ENCODE measurements at places on chromosomes 2 and 18. TPM values are rescaled to one million over a fixed set of nuclear protein-coding genes. Genes with fewer than 3 reads are reported as not detected.

GRCh38 chr2:224162122-224162521 is 123.0 kb upstream of the SERPINE2 start:
- no peaks in the 10 kb centered on the region for H3K27me3 ChIP-seq
- DNase-seq: no peak
- H3K27ac ChIP-seq: no peak overlapping the region

- no peak overlapping the region for H3K27ac ChIP-seq
- no peaks in the 10 kb centered on the region for H3K27me3 ChIP-seq
- no peak for DNase-seq
- no peak overlapping the region for H3K4me3 ChIP-seq
Measured at GRCh38 chr2:185638771-185639170, 99.8 kb upstream of the FSIP2 start.

- no peak for DNase-seq
- H3K36me3 ChIP-seq: no peaks in the 10 kb centered on the region
- H3K4me3 ChIP-seq: no peak overlapping the region
- H3K4me1 ChIP-seq: peaks cover 3% of the 10 kb centered on the region
- no peak overlapping the region for H3K27ac ChIP-seq
Measured at GRCh38 chr18:45761512-45762114, 37.6 kb downstream of the SLC14A1 start.

Gene CDK15
- 0.52 TPM for polyA plus RNA-seq

DNA sequence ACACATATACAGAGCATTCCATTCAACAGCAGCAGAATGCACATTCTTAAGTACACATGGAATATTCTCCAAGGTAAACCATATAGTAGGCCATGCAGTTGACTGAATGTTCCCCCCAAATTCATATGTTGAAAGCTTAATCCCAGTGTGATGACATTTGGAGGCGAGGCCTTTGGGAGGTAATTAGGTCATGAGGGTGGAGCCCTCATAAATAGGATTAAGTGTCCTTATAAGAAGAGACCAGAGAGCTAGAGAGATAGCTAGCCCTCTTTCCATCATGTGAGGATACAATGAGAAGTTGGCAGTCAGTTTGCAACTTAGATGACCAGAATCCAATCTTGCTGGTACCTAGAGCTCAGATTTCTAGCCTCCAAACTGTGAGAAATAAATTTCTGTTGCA is 27.6 kb downstream of the TMEM185B start:
- DNase-seq: no peak
- no peak overlapping the region for H3K27ac ChIP-seq
- H3K4me1 ChIP-seq: no peaks in the 10 kb centered on the region
- no peaks in the 10 kb centered on the region for H3K27me3 ChIP-seq
- H3K36me3 ChIP-seq: no peaks in the 10 kb centered on the region

DNA sequence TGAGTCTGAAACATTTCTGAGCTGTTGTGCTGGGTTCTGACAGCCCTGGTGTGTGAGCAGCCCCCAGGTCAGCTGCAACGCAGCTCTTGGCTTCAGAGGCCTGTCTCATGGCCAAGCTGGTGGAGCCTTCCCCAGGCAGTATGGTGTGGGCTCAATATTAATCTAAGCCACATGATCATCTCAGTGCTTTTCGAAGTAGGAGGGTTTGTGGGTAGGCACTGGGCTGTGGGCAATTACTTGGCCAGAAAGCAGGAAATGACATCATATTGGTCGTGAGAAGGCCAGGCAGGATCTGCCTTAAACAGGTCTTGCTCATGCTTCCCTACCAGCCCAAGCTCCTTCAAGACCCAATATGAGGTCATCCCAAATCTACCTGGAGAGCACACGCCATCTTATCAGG is 26.9 kb downstream of the LOXHD1 start:
- H3K36me3 ChIP-seq: no peaks in the 10 kb centered on the region
- H3K27me3 ChIP-seq: no peaks in the 10 kb centered on the region

Gene ADD2
- under 0.01 TPM for polyA plus RNA-seq

Gene TMEM169
- 1.1 TPM for polyA plus RNA-seq

DNA sequence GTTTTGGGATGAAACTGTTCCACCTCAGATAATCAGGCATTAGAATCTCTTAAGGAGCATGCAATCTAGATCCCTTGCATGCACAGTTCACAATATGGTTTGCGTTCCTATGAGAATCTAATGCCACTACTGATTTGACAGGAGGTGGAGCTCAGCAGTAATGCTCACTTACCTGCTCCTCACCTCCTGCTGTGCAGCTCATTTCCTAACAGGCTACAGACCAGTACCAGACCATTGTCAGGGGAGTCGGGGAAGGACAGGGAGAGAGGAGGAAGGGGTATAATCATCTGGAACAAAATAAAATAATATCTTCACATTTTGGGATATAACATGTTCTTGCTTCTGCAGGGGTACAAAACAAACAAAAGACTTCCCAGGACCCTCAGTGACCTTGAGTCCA is 532.0 kb upstream of the FSHR start:
- H3K27ac ChIP-seq: no peak overlapping the region
- no peaks in the 10 kb centered on the region for H3K4me1 ChIP-seq
- no peak overlapping the region for H3K4me3 ChIP-seq
- no peaks in the 10 kb centered on the region for H3K36me3 ChIP-seq

DNA sequence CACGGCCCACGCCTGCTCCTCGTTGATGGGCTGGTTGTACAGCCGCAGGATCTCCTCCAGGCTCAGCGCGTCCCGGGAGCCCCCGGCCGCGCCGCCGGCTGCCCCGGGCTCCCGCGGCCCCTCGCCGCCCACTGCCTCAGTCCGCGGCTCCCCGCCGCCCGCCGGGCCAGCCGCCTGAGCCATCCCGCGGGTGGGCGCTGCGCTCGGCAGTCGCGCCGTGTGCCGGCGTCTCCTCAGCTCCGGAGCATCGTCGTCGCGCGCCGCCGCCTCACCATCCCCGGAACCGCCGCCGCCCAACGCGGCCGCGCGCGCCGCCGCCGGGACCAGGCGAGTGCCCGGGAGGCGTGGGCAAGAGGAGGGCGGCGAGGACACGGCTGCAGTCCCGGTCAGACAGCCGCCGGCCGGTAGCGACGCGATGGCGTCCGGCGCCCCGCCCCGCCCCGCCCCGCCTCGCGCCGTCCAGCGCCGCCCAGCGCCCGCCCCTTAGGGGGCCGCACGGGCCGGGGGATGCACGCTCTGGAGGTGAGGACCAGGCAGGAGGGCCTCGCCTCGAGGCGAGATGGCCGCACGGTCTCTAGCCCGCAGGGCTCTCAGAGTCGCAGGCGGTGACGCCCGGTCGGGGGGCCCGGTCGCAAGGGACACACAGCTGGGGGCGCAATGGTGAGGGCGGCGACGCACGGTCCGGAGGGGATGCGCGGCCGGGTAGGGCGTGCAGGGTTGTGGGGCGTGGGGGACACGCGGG is at the start of gene SPIRE1:
SPIRE1 (minus strand) TSS at position 424 of the 742 bp plus-strand sequence; CDS start at position 183, 241 bp downstream.
- peak within 1 kb of the TSS; percentile 62 for H3K27ac ChIP-seq
- H3K27me3 ChIP-seq: no peaks in the 10 kb centered on the region
- DNase-seq: peak; percentile 76
- no peaks in the 10 kb centered on the region for H3K36me3 ChIP-seq
- peak within 1 kb of the TSS; percentile 50 for H3K4me3 ChIP-seq
- H3K4me1 ChIP-seq: no peaks in the 10 kb centered on the region

Gene RNF181
- 171 TPM for polyA plus RNA-seq

- no peak overlapping the region for H3K4me3 ChIP-seq
- no peaks in the 10 kb centered on the region for H3K36me3 ChIP-seq
- H3K27me3 ChIP-seq: no peaks in the 10 kb centered on the region
- peak; percentile 73 for DNase-seq
- no peak overlapping the region for H3K27ac ChIP-seq
- H3K4me1 ChIP-seq: no peaks in the 10 kb centered on the region
Measured at GRCh38 chr18:80157708-80158343, 48.8 kb downstream of the ADNP2 start.

GRCh38 chr2:239189711-239190131 is 211.1 kb downstream of the HDAC4 start:
- no peak overlapping the region for H3K4me3 ChIP-seq
- no peak for DNase-seq
- no peaks in the 10 kb centered on the region for H3K36me3 ChIP-seq
- no peak overlapping the region for H3K27ac ChIP-seq
- no peaks in the 10 kb centered on the region for H3K27me3 ChIP-seq
- H3K4me1 ChIP-seq: no peaks in the 10 kb centered on the region

DNA sequence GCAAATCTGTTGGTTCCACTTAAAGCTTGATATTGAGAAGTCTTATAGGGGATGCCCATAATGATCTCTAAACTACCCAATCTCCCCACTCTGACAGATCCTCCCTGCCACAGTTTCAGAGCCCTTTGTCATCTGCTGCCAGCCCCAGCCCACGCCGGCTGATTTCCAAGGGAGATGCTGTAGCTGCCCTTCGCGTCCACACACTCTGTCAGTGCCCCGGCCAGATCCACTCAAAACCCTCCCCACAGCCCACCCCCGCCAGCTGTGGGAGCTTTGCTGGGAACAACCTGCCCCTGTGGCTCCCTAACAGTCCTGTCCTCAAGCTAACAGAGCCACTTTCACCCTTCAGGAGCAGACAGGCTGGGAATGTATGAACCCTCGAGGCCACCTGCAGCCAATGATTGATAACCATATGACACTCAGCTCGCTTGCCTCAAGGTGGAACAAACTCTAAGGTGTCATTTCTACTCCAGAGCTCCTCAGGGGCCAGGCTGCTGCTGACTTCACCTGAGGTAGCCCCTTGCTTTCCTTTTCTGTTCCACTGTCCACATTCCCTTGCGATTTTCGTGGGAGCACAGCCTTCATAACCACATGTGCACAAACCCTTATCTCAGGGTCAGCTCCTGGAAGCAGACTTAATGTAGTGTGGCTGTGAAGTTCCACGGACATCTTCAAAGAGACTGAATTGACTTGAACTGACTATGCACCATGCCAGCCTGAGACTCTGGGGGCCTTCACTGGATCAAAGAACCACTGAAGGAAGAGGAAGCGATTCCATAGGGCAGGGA is 92.6 kb upstream of the LGALSL start:
- peaks cover 12% of the 10 kb centered on the region for H3K4me1 ChIP-seq
- H3K27me3 ChIP-seq: no peaks in the 10 kb centered on the region
- no peaks in the 10 kb centered on the region for H3K36me3 ChIP-seq
- no peak overlapping the region for H3K27ac ChIP-seq

DNA sequence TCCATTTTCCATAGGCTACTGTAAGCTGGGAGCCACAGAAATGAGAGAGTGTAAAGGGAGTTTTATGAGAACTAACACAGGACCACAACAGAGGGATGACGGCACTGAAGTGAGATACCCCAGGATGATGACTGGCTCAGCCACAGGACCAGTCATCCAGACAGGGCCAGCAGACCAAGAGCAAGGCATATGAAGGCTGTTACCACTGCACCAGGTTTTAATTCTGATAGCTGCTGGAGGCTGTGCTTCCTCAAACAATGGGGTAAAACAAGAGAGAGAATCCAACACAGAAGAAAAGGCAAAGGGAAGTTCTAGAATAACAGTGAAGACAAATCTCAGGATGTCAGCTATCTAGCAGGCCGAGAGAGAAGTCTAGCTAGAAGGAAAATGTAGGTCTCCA is 94.9 kb downstream of the BCL2 start:
- H3K36me3 ChIP-seq: peaks cover 9% of the 10 kb centered on the region
- DNase-seq: no peak
- H3K4me1 ChIP-seq: peaks cover 3% of the 10 kb centered on the region
- H3K27ac ChIP-seq: no peak overlapping the region
- no peaks in the 10 kb centered on the region for H3K27me3 ChIP-seq
- no peak overlapping the region for H3K4me3 ChIP-seq

Gene CXCR4
- polyA plus RNA-seq: 24.8 TPM

GRCh38 chr18:73908323-73908722 is 239.3 kb downstream of the FBXO15 start:
- peak; percentile 41 for DNase-seq
- no peaks in the 10 kb centered on the region for H3K27me3 ChIP-seq
- H3K36me3 ChIP-seq: no peaks in the 10 kb centered on the region

DNA sequence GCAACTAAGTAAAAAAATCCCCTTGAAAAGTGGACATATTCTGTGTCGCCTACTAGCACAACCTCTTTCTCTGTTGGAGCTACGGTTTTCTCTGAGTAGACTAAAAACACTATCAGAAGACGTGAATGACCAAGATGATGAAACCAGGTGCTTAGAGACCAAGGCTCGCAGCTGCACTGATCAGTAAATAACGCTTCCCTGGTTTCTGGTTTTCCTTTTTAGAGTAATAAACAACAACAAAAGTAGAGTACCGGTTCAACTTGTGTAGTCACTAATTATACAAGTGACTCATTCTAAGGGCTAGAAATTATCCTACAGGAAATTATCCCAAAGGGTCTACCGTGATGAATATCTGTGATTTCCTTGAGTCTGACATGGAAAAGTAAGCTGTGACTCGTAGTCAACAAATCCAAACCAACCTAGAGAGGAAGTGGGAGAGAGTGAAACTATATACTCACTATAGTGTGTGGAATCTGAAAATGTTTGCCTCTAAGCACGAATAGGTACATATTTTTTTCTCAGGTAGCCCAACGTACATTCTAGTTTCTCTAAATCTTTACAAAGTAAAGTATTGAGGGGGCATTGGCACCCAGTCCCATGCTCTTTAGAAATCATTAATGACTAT is 17.8 kb downstream of the RASGRP3 start:
- peak overlapping the region; percentile 54 for H3K27ac ChIP-seq
- no peak for DNase-seq
- no peaks in the 10 kb centered on the region for H3K27me3 ChIP-seq

Gene FSIP2
- 0.45 TPM for polyA plus RNA-seq

Gene LIPG
- polyA plus RNA-seq: 8.7 TPM

DNA sequence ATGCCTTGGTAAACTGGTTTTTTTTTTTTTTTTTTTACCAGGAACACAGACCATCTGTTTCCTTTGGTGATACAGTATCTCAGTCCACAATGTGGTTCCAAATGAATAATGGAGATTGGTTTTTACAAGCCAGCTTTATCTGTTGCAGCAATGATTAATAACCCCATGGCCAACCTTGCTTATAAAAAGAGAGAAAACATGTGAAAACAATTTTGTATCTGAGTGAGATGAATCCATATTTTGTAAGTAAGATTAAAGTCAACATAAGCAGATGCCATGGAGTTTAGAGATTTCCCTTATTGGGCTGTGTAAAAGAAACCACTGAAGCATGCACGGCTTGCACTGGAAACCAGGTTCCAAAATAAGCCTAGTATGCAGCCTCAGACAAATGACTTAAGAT is 108.6 kb upstream of the CNTNAP5 start:
- no peaks in the 10 kb centered on the region for H3K4me1 ChIP-seq
- H3K27me3 ChIP-seq: no peaks in the 10 kb centered on the region
- DNase-seq: no peak
- no peak overlapping the region for H3K27ac ChIP-seq
- H3K4me3 ChIP-seq: no peak overlapping the region

DNA sequence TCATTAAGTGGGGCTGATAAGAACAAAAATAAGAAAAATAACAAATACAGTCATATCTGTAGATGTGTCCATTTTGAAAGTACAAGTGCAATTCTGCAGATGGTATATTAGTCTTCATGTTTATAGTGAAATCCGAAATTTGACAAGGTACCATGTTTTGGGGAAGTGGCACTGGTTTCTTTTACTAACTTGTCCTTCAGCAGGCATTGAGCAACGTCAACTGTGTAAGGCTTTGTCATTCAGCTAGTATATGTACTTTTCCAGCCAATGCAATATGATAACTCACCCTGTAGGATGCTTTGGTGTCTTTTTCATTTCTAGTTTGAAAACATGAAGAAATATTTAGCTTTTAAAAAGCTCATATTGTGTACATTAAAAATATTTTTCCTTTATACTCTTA is 139.9 kb downstream of the MCFD2 start:
- no peak overlapping the region for H3K27ac ChIP-seq
- no peak overlapping the region for H3K4me3 ChIP-seq
- H3K4me1 ChIP-seq: peaks cover 1% of the 10 kb centered on the region

Gene RTP5
- polyA plus RNA-seq: not detected

Gene HOXD1
- polyA plus RNA-seq: 1.00 TPM

Gene C1QL2
- not detected for polyA plus RNA-seq

Data from small intestine (tissue), 16 donors.